Head of caudate nucleus (tissue), 42 donors: ENCODE measurements at places on chromosomes 7 and 10.

DNA sequence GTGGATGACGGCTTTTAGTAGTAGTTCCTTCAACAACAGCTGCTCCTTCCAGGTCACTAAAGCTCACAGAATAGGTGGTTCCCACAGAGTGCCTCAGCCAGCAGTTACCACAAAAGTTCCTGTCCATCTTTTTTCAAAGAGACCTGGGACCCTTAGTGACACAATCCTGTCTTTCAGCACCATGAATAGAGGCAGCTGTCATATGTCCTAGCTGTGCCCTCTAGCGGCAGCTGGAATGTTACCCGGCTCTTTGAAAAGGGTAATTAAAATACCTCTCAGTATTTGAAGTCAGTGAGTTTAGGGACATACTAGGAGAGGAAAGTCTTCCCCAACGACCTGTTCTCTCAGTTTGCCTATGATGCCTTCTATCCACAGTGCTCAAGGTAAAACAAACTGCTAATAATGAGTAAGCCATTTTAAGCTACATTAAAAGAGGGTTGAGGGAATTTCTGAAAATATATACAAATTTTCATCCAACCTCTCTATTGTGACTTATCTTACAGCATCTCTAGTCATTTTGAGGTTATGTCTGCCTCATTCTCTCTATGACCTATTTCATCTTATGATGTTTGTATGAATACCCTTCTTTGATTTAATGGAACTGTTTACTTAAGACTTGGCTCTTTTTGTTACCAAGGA, 290.8 kb downstream of the NXPH1 start:
- DNase-seq: peak; percentile 8

DNA sequence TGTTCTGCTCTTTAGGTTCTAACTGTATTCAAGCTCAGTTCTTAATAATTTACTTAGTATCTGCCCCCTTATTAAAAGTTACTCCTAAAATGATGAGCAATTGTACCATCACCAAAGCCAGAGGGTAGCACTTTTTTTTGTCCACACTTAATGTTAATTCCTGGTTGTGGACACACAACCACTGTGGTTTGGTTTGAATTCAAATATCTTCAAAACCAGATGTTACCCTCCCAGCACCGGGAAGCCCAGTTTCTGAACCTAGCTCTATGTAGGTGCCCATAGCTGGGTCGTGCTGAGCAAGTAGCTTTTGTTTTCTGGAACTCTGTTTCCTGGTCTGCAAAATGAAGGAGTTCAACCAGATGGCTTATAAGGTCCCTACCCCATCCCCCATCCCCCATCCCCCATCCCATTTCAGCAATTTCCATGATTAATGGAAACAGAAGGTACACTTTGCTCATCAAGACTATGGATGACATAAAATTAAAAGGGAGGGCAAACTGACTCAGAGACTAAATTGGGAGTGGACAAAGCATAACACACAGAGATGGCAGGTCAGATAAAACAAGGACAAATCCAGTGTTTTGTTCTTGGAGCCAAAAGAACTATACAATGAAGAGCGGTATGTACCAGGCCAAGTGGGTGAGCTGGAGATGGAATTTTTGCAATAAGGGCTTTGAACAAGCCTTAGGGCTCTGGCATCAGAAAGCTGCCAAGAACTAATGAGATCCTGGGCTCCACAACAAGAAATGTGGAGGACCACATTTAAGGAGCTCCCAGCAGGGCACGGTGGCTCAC, 56.7 kb downstream of the DLG5 start:
- no peak for DNase-seq

GRCh38 chr7:22400936-22401553, 44.1 kb upstream of the RAPGEF5 start:
- DNase-seq: no peak

GRCh38 chr10:33235251-33235884, 99.1 kb downstream of the NRP1 start:
- no peak for DNase-seq

DNA sequence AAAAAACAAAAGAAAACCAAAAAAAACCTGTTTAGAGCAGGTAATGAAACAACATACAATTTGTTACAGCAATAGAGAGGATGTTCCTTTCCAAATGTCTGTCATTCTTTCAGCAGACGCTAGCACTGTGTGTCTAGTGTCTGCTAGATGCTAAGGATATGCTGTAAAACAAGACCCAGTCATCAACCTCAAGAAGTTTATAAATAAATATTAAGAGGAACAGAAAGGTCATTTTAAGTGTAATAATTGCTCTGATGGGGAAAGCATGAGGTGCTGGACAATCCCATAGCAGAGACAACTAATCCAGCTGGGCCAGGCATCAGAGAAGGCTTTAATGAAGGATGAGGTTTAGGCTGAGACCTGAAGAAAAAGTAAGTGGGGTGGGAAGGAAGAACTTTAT, 23.3 kb upstream of the ASCC1 start:
- DNase-seq: no peak

- no peak for DNase-seq
Measured at GRCh38 chr7:144814299-144814698, 21.6 kb downstream of the TPK1 start.

- no peak for DNase-seq
Measured at GRCh38 chr7:157017603-157018327, 7.3 kb upstream of the MNX1 start.

GRCh38 chr10:43891241-43891640, 242.6 kb upstream of the ZNF32 start:
- no peak for DNase-seq

DNA sequence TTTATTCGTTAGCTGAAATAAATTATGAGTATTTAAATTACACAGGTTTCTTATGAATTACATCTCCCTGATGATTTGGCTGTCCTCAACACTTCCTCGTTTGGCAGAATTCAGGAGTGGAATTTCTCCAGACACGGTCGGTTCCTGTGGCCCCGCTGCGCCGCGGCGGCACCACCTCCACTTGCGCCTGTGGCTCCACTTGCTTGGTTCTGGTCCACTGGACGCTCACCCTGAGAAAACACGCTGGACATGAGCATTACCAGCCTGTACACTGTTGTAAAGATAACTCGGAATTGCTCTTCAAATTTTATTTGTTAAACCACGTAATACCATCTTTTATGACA, 85.3 kb downstream of the ZNF33B start:
- DNase-seq: no peak

- DNase-seq: no peak
Measured at GRCh38 chr7:136640977-136641376, 227.5 kb upstream of the CHRM2 start.

- DNase-seq: no peak
Measured at GRCh38 chr10:129949891-129950291, 14.2 kb downstream of the EBF3 start.

DNA sequence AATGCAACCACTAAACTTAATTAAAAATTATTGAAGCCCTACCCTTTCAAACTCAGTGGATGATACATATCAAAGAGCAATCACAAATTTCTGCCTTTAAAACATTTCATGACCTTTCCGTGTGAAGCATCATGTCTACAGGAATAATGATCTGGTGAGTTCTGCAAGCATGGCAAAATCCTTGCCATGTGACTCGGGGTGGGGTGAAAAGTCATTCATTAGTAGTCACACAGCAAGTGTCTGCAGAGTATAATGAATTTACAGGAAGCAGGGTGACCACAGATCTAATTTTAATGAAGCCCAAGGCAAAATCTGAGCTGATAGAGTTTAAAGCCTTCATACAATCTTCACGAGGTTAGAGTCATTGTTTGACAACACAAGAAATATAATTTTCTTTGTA, 351.9 kb downstream of the THSD7A start:
- no peak for DNase-seq

DNA sequence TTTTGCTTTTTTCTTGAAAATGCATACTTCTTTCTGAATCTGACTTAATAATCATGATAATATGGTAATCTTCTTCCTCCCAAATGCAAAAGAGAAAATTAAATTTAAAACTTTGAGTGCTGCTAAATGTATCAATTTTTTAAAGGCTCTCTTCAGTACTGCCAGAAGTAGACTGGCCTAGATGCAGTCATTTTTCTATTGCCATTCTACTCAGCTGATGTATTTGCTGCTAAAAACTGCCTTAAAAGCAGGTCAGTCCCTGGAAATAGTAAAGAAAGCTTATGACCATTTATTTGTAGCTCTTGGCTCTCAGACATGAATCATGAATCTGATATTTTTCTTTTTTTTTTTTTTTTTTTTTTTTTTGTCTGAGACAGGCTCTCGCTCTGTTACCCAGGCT, 28.5 kb downstream of the NAPEPLD start:
- no peak for DNase-seq

- DNase-seq: no peak
Measured at GRCh38 chr7:37109843-37110242, 338.8 kb downstream of the ELMO1 start.

DNA sequence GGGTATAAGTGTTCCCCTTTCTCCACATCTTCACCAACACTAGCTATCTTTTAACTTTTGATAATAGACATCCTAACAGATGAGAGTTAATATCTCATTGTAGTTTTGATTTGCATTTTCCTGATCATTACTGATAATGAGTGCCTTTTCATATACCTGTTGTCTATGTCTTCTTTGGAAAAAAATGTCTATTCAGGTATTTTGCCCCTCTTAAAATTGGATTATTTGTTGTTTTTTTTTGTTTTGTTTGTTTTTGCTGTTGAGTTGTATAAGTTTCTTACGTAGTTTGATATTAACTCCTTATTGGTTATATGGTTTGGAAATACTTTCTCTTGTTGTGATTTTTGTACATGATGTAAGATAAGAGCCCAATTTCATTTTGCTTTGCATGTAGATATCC, 214.7 kb downstream of the MALRD1 start:
- DNase-seq: no peak

- DNase-seq: no peak
Measured at GRCh38 chr10:3076138-3076537, 8.8 kb downstream of the PFKP start.

DNA sequence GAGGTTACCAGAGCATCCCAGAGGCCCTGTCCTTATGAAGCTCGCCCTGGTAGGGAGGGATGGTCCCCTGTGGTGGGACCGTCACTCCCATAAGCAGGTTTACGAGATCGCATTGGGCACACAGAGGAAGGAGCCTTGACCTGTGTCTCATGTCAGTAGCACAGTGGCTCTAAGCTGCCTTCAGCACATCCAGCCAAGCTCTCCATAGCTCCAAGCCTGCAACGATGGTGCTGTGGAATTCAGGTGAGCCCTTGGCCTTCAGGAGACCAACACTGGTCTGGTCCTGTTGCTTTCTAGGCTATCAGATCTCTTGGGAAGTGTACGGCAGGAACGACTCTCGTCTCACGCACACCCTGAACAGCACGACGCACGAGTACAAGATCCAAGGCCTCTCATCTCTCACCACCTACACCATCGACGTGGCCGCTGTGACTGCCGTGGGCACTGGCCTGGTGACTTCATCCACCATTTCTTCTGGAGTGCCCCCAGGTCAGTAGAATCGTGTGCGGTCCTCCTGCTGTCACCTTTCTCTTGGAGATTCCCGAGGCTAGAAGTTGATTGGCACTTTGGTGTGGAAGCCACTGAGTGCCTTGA, 605.3 kb upstream of the FOXK1 start:
- DNase-seq: no peak

DNA sequence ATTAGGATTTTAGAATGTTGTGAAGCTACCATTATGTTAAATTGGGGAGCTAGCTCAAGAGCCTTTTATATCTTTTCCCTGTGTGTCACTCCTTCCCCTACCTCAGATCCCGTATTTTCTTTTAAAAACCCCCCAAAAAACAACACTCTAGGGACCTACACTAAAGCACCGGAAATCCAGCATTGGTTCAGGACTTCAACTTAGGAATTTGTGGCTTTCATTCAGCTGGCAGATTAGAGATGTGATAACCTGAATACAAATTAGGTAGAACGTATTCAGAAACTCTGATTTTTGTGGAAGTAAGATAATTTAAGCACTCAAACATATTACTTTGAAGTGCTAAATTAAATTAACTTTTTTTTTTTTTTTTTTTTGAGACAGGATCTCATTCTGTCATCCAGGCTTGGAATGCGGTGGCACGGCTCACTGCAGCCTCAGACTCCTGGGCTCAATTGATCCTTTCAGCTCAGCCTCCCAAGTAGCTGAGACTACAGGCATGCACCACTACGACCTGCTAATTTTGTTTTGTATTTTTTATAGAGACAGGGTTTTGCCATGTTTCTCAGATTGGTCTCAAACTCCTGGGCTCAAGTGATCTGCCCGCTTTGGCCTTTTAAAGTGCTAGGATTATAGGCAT, 6.8 kb downstream of the TBC1D12 start:
- no peak for DNase-seq

DNA sequence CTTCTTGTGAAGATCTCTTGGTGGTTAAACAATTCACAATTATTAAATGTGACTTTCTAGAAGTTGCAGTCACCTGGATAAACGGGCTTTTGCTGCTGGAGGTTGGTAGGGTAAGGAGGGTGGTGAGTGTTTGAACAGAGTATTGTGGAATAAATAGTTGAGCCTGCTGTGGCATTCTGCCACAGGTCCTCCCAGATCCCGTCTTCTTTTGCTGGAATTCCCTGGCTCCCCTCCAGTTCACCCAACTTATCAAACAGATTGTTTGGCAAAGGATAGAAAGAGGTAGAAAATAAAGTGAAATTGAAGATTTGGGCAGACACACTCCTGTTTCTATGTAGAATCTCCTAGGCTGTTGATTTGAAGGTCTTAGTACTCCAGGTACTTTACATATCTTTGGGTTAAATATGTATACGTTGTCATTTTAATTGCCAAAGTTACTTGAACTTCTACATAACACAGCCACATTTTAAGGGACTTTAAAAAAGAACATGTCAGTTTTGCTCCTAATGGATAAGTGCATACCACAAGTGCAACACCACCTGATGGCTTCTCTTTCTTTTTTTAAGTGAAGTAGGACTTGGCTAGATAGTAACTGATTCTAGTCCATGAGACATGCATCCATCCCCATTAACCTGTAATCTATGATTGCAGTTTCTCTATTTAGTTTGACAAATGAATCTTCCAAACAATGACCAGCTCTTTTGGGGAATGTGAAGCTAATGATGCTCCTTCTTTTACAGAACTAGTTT, 83.0 kb downstream of the ARL4A start:
- no peak for DNase-seq

DNA sequence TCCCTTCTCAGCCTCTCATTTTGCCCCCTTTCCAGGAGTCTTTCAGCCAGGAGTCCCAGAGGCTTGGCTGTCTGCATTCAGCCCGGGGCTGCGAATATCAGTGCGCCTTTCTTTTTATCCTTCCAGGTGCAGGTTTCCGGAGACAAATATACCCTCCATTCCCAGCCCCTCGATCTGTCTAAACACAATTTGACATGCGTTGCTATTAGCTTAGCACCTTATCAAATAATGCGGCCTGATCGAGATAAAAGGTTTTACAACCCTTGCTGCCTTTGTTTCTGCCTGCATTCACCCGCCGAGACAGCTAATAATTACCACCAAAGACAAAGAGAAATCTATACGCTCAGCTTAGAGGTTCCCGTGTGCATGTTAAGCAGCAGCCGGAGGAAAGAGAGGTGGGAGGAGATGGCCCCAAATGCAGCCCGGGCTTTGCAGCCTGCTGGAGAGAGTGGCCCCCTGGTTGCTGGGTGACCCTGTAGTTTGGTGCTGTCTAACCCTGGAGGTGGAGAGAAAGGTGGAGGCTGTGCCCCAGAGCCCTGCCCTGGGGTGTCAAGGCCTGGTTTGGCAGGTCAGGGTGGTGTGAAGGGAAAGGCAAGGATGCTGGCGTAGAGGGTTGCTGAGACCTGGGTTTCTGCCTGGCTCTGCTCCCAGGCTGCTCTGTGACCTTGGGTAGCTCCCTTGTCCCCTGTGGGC, 185.3 kb downstream of the RPS24 start:
- DNase-seq: no peak
